ENCODE measurements at places on chromosomes 5 and 9.

- no peak overlapping the region for H3K27ac ChIP-seq
- no peak for DNase-seq
- H3K4me1 ChIP-seq, result no peaks in the 10 kb centered on the region
These were observed 20.8 kb downstream of the NKD2 start for GRCh38 chr5:1029282-1029944.

GRCh38 chr9:91658513-91659105 is 235.0 kb upstream of the NFIL3 start:
- H3K27me3 ChIP-seq, result no peaks in the 10 kb centered on the region
- no peak for DNase-seq
- no peak overlapping the region for H3K4me3 ChIP-seq
- no peaks in the 10 kb centered on the region for H3K4me1 ChIP-seq

GRCh38 chr5:7759951-7760580 is 90.9 kb downstream of the CFAP90 start:
- DNase-seq, result no peak
- H3K27ac ChIP-seq, result no peak overlapping the region
- H3K27me3 ChIP-seq, result no peaks in the 10 kb centered on the region
- no peaks in the 10 kb centered on the region for H3K4me1 ChIP-seq
- no peak overlapping the region for H3K4me3 ChIP-seq
- H3K36me3 ChIP-seq, result no peaks in the 10 kb centered on the region

GRCh38 chr9:126589349-126589748 is 24.4 kb upstream of the LMX1B start:
- no peak overlapping the region for H3K4me3 ChIP-seq
- H3K4me1 ChIP-seq, result no peaks in the 10 kb centered on the region
- no peaks in the 10 kb centered on the region for H3K27me3 ChIP-seq
- no peaks in the 10 kb centered on the region for H3K36me3 ChIP-seq
- DNase-seq, result no peak

- no peaks in the 10 kb centered on the region for H3K36me3 ChIP-seq
- no peak overlapping the region for H3K4me3 ChIP-seq
- no peaks in the 10 kb centered on the region for H3K27me3 ChIP-seq
- no peak overlapping the region for H3K27ac ChIP-seq
These were observed 284.5 kb upstream of the POU5F2 start for GRCh38 chr5:94025788-94026473.

GRCh38 chr9:136694163-136694871 is 7.1 kb upstream of the AGPAT2 start:
- H3K4me3 ChIP-seq, result no peak overlapping the region
- H3K36me3 ChIP-seq, result no peaks in the 10 kb centered on the region
- no peak overlapping the region for H3K27ac ChIP-seq
- DNase-seq, result no peak
- H3K4me1 ChIP-seq, result peaks cover 63% of the 10 kb centered on the region
- H3K27me3 ChIP-seq, result peaks cover 8% of the 10 kb centered on the region

DNA sequence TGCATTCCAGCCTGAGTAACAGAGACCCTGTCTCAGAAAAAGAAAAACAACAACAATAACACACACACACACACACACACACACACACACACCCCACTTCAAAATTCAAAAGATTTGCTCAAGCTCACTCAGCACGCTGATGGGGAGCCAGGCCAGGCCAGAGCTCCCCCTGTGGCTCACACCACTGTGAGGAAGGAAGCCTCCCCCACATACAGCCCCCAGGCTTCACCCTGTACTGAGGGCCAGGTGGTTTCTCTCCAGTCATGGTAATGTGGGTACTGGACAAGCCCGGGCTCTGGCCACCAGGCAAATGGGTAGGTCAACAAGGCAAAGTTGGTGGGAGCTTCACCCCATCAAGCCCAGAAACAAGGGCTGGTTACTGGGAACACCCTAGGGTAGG is 19.0 kb downstream of the ATOX1 start:
- DNase-seq, result no peak
- H3K4me3 ChIP-seq, result no peak overlapping the region
- H3K36me3 ChIP-seq, result peaks cover 25% of the 10 kb centered on the region
- H3K27me3 ChIP-seq, result no peaks in the 10 kb centered on the region
- peak overlapping the region; percentile 51 for H3K27ac ChIP-seq
- peaks cover 55% of the 10 kb centered on the region for H3K4me1 ChIP-seq

- H3K36me3 ChIP-seq, result no peaks in the 10 kb centered on the region
- DNase-seq, result no peak
- H3K4me3 ChIP-seq, result no peak overlapping the region
- H3K27me3 ChIP-seq, result no peaks in the 10 kb centered on the region
- peak overlapping the region; percentile 47 for H3K27ac ChIP-seq
These were observed 70.2 kb upstream of the STXBP1 start for GRCh38 chr9:127541865-127542264.

- no peak for DNase-seq
- H3K36me3 ChIP-seq, result no peaks in the 10 kb centered on the region
- no peak overlapping the region for H3K27ac ChIP-seq
- no peak overlapping the region for H3K4me3 ChIP-seq
- no peaks in the 10 kb centered on the region for H3K4me1 ChIP-seq
- no peaks in the 10 kb centered on the region for H3K27me3 ChIP-seq
These were observed 138.1 kb downstream of the ADAMTS12 start for GRCh38 chr5:33753704-33754103.

- no peak overlapping the region for H3K27ac ChIP-seq
- no peaks in the 10 kb centered on the region for H3K4me1 ChIP-seq
- H3K36me3 ChIP-seq, result no peaks in the 10 kb centered on the region
- H3K4me3 ChIP-seq, result no peak overlapping the region
- no peak for DNase-seq
- no peaks in the 10 kb centered on the region for H3K27me3 ChIP-seq
These were observed 150.7 kb downstream of the DMRT2 start for GRCh38 chr9:1200847-1201251.

- no peaks in the 10 kb centered on the region for H3K27me3 ChIP-seq
- no peaks in the 10 kb centered on the region for H3K4me1 ChIP-seq
- H3K4me3 ChIP-seq, result no peak overlapping the region
- H3K27ac ChIP-seq, result no peak overlapping the region
- no peaks in the 10 kb centered on the region for H3K36me3 ChIP-seq
These were observed 12.0 kb upstream of the B4GALT1 start for GRCh38 chr9:33178972-33179697.

- H3K27ac ChIP-seq, result no peak overlapping the region
- no peaks in the 10 kb centered on the region for H3K4me1 ChIP-seq
- H3K27me3 ChIP-seq, result no peaks in the 10 kb centered on the region
- no peak overlapping the region for H3K4me3 ChIP-seq
- no peaks in the 10 kb centered on the region for H3K36me3 ChIP-seq
- no peak for DNase-seq
These were observed 446.2 kb upstream of the TRPC7 start for GRCh38 chr5:136811551-136811950.

GRCh38 chr5:151670953-151671636 is 15.6 kb downstream of the SPARC start:
- DNase-seq, result no peak
- H3K4me3 ChIP-seq, result no peak overlapping the region
- H3K4me1 ChIP-seq, result peaks cover 8% of the 10 kb centered on the region
- H3K36me3 ChIP-seq, result peaks cover 20% of the 10 kb centered on the region

GRCh38 chr9:110148384-110148783 is 59.6 kb downstream of the C9orf152 start:
- H3K4me3 ChIP-seq, result peak overlapping the region; percentile 24
- no peaks in the 10 kb centered on the region for H3K36me3 ChIP-seq
- DNase-seq, result peak; percentile 82

- peak within 1 kb of the TSS; percentile 54 for H3K27ac ChIP-seq
- no peaks in the 10 kb centered on the region for H3K4me1 ChIP-seq
- H3K4me3 ChIP-seq, result peak within 1 kb of the TSS; percentile 78
- H3K36me3 ChIP-seq, result no peaks in the 10 kb centered on the region
- peaks cover 11% of the 10 kb centered on the region for H3K27me3 ChIP-seq
- peak; percentile 78 for DNase-seq
These were observed at the start of gene RNF180 for GRCh38 chr5:64165500-64166200. RNF180 (plus strand) TSS chr5:64165843; CDS start chr5:64200808, 34,965 bp downstream.

DNA sequence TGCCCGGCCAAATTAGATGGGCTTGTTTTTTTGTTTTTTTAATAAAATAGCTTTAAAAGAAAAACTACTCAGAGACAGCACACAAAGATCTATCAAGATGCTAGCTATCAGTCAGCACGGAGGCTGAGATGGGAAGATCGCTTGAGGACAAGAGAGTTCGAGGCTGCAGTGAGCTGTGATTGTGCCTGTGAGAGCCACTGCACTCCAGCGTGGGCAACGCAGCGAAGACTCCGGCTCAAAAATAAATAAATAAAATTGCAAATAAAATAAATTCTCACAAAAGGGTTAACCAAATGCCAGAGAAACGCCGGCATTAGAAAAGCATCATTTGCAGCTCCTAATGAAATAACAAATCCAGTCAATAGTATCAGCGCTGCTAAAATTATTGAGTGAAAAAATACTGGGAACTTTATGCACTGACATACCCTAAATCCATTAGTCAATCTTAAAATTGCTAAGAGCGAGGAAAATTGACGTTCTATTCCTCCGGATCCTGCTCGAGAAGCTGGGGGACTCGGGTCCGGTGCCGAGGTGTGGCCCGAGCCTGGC is 681 bp downstream of the CPLANE1 start:
- peaks cover 31% of the 10 kb centered on the region for H3K4me1 ChIP-seq
- peak overlapping the region; percentile 90 for H3K27ac ChIP-seq
- DNase-seq, result no peak
- H3K27me3 ChIP-seq, result no peaks in the 10 kb centered on the region

- H3K4me1 ChIP-seq, result peaks cover 33% of the 10 kb centered on the region
- H3K36me3 ChIP-seq, result peaks cover 12% of the 10 kb centered on the region
- no peak overlapping the region for H3K27ac ChIP-seq
- no peak for DNase-seq
These were observed 1.5 kb downstream of the PLAA start for GRCh38 chr9:26945591-26945990.

GRCh38 chr5:135600971-135601381 is 22.2 kb upstream of the CXCL14 start:
- H3K27ac ChIP-seq, result no peak overlapping the region
- DNase-seq, result no peak

DNA sequence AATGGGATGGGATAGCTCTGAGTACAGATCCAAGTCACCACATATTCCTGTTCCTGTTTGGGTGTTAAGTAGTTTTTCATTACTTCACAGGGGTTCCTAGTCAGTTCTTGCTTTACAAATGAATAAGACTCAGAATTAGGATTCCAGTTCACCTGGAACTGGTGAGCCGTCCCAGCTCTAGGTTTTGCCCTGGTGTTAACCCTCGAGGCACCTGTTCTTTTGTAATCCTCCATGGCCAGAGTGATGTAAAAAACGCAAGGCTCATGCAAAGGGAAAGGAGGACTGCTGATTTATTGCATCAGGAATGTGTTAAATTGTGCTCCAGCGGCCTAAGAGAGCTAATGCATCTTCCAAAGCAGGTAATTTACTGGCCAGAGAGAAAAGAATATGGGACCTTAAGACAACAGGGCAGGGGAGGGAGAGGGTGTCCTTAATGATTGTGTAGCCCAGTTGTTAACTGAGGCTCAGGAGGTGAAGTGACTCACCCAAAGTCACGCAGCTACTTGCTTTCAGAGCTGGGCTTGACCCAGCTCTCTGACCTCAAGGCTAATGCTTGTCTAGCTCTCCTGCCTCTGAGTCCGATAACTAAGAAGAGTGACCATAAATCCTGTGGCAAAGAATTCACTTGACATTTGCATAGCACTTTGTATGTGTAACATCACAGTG is 70.5 kb downstream of the DMRT2 start:
- H3K36me3 ChIP-seq, result no peaks in the 10 kb centered on the region
- no peak for DNase-seq
- H3K4me1 ChIP-seq, result no peaks in the 10 kb centered on the region

DNA sequence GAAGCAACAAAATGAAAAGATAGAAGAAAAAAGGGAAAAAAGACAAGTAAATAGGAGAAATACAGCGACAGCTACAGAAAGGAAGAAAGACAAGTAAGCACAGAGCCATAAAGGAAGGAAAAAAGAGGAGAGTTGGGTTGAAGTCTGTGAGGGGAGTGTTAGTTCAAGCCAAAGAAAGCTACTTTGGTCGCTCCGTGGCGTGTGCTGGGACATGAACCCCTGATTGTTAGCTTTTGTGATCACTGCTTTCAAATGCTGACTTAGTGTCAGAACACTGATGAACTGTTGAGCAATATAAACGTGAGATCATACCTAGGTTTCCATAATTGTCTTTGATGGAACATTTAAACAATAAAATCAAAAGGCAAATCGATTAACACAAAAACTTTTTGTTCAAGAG is 370.1 kb downstream of the TMEM161B start:
- H3K36me3 ChIP-seq, result no peaks in the 10 kb centered on the region
- no peak overlapping the region for H3K27ac ChIP-seq
- H3K27me3 ChIP-seq, result no peaks in the 10 kb centered on the region
- DNase-seq, result no peak
- no peaks in the 10 kb centered on the region for H3K4me1 ChIP-seq

DNA sequence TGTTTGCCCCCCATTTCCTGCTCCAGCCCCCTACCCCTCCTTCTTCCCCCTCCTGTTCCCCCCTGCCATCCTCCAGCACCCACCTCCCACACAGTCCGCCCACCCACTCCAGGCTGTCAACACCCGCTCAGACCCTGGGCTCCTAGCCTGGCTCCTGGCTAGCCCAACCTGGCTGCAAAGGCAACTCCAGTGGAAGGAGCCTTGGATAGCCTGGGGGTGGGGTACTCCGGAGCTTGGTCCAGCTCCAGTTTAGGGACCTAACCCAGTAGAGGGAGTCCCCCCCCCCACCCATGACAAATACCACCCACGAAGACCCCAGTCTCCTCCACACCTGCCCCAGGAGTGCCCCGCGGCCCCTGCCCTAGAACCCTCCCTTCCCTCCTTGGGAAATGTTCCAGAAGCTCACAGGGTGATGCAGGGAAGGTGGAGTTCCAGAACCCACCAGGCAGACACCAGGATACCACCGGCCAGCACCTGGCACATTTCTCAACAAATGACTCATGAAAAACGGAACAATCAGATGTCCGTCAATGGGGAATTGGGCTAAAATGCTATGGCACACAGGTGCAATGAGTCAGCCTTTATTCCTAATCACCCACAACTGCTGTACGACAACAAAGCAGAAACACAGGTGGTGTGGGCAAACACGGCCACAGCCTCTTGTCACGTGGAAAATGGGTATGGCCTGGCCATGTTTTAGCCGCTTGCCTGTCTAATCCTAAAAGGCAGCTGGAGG is 901 bp upstream of the SLC12A7 start:
- peaks cover 11% of the 10 kb centered on the region for H3K27me3 ChIP-seq
- peaks cover 36% of the 10 kb centered on the region for H3K4me1 ChIP-seq
- no peak overlapping the region for H3K4me3 ChIP-seq
- no peak for DNase-seq
- no peak overlapping the region for H3K27ac ChIP-seq
- no peaks in the 10 kb centered on the region for H3K36me3 ChIP-seq

GRCh38 chr5:59007460-59008063 is 424.7 kb downstream of the RAB3C start:
- H3K27me3 ChIP-seq, result no peaks in the 10 kb centered on the region
- no peak overlapping the region for H3K4me3 ChIP-seq
- no peaks in the 10 kb centered on the region for H3K36me3 ChIP-seq
- H3K4me1 ChIP-seq, result peaks cover 3% of the 10 kb centered on the region

- no peak overlapping the region for H3K4me3 ChIP-seq
- H3K4me1 ChIP-seq, result no peaks in the 10 kb centered on the region
These were observed 7.9 kb upstream of the ESM1 start for GRCh38 chr5:54993318-54993717.

DNA sequence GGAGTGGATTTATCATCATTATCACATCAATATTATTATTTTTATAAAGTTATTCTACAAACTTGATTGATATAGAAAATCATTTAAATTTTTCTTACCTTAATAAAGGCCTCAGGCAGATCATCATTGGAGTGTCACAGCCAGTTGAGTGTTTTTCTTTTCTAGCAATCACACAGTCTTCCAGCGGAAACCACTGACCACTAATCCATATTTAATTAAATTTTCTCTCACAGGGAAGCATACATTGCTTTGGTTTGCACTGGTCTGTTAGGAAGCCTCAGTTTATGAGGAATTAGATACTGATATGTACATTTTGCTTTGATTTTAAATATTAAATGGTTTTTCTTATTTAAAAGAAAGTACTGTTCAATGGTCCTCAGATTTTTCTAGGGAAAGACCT is 6.7 kb downstream of the SPZ1 start:
- no peaks in the 10 kb centered on the region for H3K4me1 ChIP-seq
- H3K36me3 ChIP-seq, result no peaks in the 10 kb centered on the region
- no peak for DNase-seq
- H3K27ac ChIP-seq, result no peak overlapping the region
